T-cell (primary cell): ENCODE measurements at places on chromosomes 1 and 21.

DNA sequence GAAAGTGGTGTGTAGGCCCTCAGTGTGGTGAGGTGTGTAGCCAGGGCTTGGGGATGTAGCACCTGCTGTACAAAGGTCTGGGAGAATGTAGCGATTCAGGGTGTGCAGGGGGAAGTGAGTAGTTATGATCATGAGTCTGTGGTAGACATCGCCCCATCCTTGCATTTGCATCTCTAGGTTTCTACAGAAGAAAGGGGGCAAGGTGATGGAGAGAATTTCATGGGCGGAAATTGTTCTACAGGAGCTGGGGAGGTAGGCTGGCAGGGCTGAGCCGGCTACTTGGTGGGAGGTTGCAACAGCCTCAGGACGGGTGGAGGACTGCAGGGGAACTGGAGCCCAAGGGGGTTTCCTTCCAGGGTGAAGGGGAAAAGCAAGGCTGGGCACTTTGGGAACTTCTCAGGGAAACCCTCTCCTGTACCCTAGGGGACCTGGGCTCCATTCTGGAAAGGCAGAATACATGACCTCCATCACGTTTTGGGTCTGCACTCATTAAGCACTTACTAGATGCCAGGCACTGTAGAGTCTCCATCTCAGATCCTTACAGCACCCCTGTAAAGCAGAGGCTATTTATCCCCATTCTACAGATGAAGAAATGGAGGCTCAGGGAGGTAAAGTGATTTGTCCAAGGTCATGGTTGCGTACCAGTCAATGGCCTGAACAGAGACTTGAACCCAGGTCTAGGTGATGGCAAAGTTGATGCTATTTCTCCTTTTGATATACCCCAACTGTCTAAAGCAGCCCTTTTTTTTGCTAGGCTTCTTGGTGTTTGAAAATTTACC is 14.5 kb upstream of the TNFRSF1B start:
- no peak for DNase-seq

GRCh38 chr1:37840711-37841110 is 18.7 kb downstream of the MTF1 start:
- no peak for DNase-seq

- no peak for DNase-seq
Observed at GRCh38 chr1:85846706-85847105, 138.5 kb upstream of the ZNHIT6 start.

DNA sequence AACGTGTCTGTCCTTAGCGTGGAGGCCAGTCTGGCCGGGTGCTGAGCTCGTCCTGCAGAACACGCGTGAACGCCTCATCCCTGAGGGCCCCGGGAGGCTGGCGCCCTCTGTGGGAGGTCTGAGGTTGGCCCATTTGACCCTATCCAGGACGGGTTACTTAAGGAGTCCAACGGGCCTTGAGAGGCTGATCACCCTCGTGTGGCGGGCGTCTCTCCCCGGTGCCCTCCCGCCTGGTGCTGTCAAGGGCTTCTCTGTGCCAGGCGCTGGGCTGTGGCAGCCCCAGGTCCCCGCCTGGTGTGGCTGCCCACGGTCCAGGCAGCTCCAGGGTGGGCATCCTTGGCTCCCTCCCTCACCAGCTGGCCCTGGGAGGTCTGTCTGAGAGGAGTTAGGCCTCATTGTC is 9.7 kb downstream of the SKI start:
- no peak for DNase-seq

DNA sequence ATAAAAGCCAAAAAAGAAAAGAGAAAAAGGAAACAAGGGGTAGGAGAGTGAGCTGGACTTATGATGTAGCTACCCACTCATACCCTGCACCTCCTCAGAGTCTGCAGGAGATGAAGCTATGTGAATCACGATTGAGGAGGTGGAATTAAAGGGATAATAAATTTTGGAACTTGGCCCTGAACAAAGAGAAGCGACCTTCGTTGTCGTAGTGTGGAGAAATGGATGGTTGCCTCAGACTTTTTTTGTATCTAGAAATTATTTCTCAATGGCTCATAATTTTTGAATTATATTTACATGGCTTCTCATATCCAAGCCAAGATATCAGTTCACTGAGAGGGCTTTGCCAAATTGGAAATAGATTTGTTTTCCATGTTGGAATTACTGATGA is 37.8 kb upstream of the SIPA1L2 start:
- DNase-seq: no peak

- DNase-seq: no peak
Observed at GRCh38 chr1:8486047-8486446, 168.1 kb downstream of the SLC45A1 start.

GRCh38 chr1:65939636-65940035 is 146.9 kb downstream of the PDE4B start:
- no peak for DNase-seq

DNA sequence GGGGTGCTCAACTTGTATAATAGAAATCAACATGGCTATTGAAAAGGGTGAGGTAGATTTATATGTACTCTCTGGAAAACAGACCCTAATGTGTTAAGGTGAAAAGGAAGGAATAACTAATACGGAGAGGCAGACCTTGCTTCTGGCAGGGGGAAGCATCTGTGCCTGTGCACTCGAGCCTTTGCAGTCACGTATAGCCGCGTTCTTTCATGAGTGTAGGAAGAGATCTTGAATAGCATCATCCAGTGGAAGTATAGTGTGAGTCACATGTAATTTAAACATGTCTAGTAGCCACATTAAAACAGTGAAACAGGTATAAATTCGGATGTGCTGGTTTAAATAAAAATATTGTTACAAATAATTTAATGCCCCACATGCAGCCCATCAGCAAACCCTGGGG is 3.0 kb downstream of the A3GALT2 start:
- no peak for DNase-seq

GRCh38 chr1:224338150-224338838 is 8.3 kb upstream of the NVL start:
- no peak for DNase-seq

- no peak for DNase-seq
Observed at GRCh38 chr1:207813946-207814345, 62.1 kb downstream of the CD46 start.

- no peak for DNase-seq
Observed at GRCh38 chr1:21509351-21510112, at the start of gene ALPL. Gene ALPL (plus strand): TSS chr1:21509423. CDS start chr1:21554082, 44,659 bp downstream.

DNA sequence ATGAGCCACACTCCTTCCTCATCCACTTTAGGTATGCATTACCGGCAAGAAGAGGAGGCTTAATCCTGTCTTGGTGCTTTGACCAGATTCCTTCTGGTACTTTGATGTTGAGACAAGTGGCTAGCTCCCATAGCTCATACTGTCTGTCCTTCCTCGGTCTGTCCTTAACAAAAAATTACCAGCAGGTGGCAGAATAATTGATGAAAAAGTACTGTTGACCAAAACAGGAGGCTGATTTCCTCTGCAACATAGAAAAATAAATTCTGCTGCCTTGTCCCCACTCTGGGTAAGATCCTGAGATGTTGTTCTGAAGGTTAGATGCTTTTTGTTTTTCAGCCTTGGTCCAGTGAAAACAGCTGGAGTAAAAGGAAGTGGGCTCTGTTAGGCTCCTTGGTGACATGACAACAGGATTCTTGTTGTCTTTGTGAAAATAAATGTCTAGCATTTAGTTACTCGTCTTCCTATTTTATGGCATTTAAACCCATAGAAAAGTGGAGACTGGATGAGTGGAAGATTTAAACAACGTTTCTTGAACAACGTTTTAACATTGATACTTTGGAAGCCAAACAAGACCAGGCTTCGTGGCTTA is 11.2 kb upstream of the HJV start:
- DNase-seq: no peak

- no peak for DNase-seq
Observed at GRCh38 chr1:92299477-92300150, 755 bp downstream of the RPAP2 start.

- DNase-seq: no peak
Observed at GRCh38 chr1:229064320-229065168, 206.4 kb upstream of the RAB4A start.
